ENCODE measurements at places on chromosomes 2 and 18.

DNA sequence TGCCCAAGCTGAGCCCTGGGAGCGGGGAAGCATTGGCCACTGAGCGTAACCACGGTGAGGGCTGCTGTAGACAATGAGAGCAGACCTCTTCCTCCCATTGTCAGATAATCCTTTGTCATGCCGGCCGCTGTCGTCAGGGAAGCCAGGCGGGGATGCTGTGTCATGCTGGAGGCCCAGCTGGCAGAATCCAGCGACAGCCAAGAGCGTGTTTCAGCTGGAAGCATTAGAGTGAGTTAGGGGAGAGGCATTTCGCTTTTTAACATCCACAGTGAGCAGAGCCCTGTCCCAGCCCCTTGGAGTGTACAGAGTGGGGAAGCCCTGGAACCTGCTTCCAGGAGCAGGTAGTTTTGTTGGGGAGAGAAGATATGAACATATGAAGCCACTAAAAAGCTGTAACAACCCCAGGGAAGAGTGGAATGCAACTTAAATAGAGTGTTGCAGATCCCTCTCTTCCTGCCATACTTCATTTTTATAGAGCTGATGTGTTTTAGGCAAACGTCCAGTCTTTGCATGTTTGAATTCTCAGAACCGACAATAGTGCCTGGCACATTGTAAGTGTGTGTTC, 7.0 kb downstream of the CTIF start:
- DNase-seq: peak; percentile 20

- no peak for DNase-seq
These were observed 82.8 kb downstream of the TMEM17 start for GRCh38 chr2:62423235-62423634.

DNA sequence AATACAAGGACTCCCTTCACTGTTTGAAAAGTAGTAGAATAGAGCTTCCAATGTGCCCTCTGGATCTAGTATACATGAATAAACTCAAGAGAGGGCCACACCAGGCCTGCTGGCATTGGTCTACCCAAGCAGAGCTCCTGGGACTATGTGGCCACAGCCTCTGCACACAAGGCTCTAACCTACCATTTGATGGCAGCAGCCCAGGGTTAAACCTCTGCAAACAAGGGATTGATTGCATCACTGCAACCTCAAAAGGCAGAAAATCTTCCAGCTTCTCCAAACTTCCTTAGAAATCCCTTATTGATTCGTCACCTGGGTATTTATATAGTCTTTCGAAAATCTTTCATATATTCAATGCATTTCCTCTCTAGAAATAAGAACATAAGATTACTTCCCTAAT, 147.6 kb upstream of the SETBP1 start:
- DNase-seq: no peak

- no peak for DNase-seq
These were observed 12.0 kb upstream of the MC5R start for GRCh38 chr18:13811993-13812392.

GRCh38 chr2:172972005-172972619, 103.5 kb upstream of the MAP3K20 start:
- DNase-seq: peak; percentile 10

GRCh38 chr18:732371-732770, 19.9 kb upstream of the ENOSF1 start:
- DNase-seq: no peak
